ENCODE measurements at places on chromosomes 2 and 18. TPM values are rescaled to one million over a fixed set of nuclear protein-coding genes. Genes with fewer than 3 reads are reported as not detected.

DNA sequence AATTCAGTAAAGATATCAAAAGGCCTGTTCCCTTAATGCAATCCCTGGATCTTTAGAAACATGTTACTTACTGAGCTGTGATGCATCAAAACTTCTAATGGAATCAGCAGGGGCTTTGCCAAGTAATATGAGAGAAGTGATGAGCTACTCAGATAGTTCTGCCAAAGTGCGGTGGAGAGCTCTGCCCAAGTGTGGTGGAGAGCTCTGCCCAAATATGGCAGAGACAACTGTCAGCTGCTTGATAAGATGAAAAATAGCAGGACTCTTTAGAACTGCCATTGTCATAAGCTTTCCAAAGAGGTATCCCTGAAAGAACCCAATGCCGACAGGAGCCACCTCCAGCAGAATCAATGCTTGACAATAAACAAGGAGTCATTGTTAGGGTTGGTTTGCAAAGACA, 167.9 kb upstream of the SLC39A10 start:
- no peak overlapping the region for H3K4me3 ChIP-seq
- no peak for DNase-seq
- H3K4me1 ChIP-seq = no peaks in the 10 kb centered on the region
- no peak overlapping the region for H3K27ac ChIP-seq
- H3K27me3 ChIP-seq = no peaks in the 10 kb centered on the region

GRCh38 chr2:2837746-2838547, 506.9 kb upstream of the MYT1L start:
- H3K4me1 ChIP-seq = no peaks in the 10 kb centered on the region
- H3K27ac ChIP-seq = no peak overlapping the region
- DNase-seq = no peak
- no peaks in the 10 kb centered on the region for H3K27me3 ChIP-seq
- no peaks in the 10 kb centered on the region for H3K36me3 ChIP-seq

- H3K27me3 ChIP-seq = no peaks in the 10 kb centered on the region
- H3K4me3 ChIP-seq = no peak overlapping the region
- no peak for DNase-seq
- H3K27ac ChIP-seq = no peak overlapping the region
- peaks cover 7% of the 10 kb centered on the region for H3K36me3 ChIP-seq
Measured at GRCh38 chr2:216183462-216183861, 74.3 kb downstream of the XRCC5 start.

GRCh38 chr2:192060161-192060560, 134.6 kb downstream of the TMEFF2 start:
- no peak overlapping the region for H3K27ac ChIP-seq
- H3K4me3 ChIP-seq = no peak overlapping the region
- no peak for DNase-seq
- H3K27me3 ChIP-seq = no peaks in the 10 kb centered on the region
- H3K36me3 ChIP-seq = no peaks in the 10 kb centered on the region

- H3K27ac ChIP-seq = peak overlapping the region; percentile 85
- H3K36me3 ChIP-seq = no peaks in the 10 kb centered on the region
- H3K27me3 ChIP-seq = no peaks in the 10 kb centered on the region
- no peak overlapping the region for H3K4me3 ChIP-seq
Measured at GRCh38 chr2:127454595-127455565, 36.7 kb downstream of the PROC start.

GRCh38 chr18:8381821-8382459, 227.3 kb upstream of the RAB12 start:
- no peaks in the 10 kb centered on the region for H3K27me3 ChIP-seq
- no peak overlapping the region for H3K27ac ChIP-seq
- no peak overlapping the region for H3K4me3 ChIP-seq
- no peaks in the 10 kb centered on the region for H3K4me1 ChIP-seq
- no peak for DNase-seq

DNA sequence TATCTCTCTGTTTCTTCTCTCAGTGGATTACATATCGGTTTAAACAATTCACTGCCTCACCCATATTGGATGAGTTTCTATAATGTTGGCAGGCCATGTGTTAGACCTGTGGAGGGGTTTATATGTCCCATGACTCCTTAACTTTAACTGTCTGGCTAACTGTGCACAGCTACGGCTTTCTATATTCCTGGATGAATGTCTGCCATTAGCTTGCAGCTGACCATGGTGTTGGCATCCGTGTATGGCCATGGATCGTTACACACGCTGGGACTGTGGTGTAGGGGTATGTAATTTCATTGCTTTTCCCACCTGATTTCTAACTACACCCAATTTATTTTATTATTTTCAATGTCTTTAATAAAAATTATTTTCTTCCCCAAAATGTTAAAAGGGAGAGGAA, 3.3 kb upstream of the TANC1 start:
- H3K4me1 ChIP-seq = peaks cover under 1% of the 10 kb centered on the region
- H3K27ac ChIP-seq = no peak overlapping the region
- no peaks in the 10 kb centered on the region for H3K27me3 ChIP-seq
- H3K36me3 ChIP-seq = no peaks in the 10 kb centered on the region
- no peak overlapping the region for H3K4me3 ChIP-seq

Gene FAHD2B
- 4.8 TPM for total RNA-seq

Gene ABCG8
- not detected for total RNA-seq

Gene ABCA12
- total RNA-seq = 0.16 TPM

Gene TXNDC2
- total RNA-seq = 0.27 TPM

Gene ERBB4
- total RNA-seq = 0.27 TPM

Gene RTP5
- not detected for total RNA-seq

Gene MAP3K19
- total RNA-seq = not detected

Gene IL1B
- total RNA-seq = 7.1 TPM

Gene ANKRD30BL
- total RNA-seq = not detected
